ENCODE measurements at places on chromosomes 5 and 9. TPM values are rescaled to one million over a fixed set of nuclear protein-coding genes. Genes with fewer than 3 reads are reported as not detected.

INSL4 gene
- total RNA-seq: 15.8 TPM

IRX1 gene
- not detected for total RNA-seq

KCNIP1 gene
- not detected for total RNA-seq

ZFP37 gene
- total RNA-seq: 1.6 TPM

TRPM3 gene
- total RNA-seq: not detected

ROR2 gene
- total RNA-seq: 2.9 TPM

PDE8B gene
- 0.82 TPM for total RNA-seq

MYO10 gene
- 78.7 TPM for total RNA-seq

FOXD4L5 gene
- total RNA-seq: not detected

TICAM2 gene
- 1.0 TPM for total RNA-seq

APBA1 gene
- 0.10 TPM for total RNA-seq

ANKRD34B gene
- total RNA-seq: 0.07 TPM

B4GALT7 gene
- 21.4 TPM for total RNA-seq

MARCOL gene
- not detected for total RNA-seq

CDX1 gene
- total RNA-seq: not detected

MLANA gene
- total RNA-seq: not detected

CCNJL gene
- total RNA-seq: 12.9 TPM

GPSM1 gene
- 11.4 TPM for total RNA-seq

CCDC192 gene
- total RNA-seq: not detected

IFNA2 gene
- total RNA-seq: not detected

LRRC19 gene
- total RNA-seq: not detected

ARL14EPL gene
- 0.07 TPM for total RNA-seq

CD14 gene
- total RNA-seq: 5.6 TPM

SHISAL2B gene
- not detected for total RNA-seq

GPR21 gene
- not detected for total RNA-seq

SLC4A9 gene
- 0.01 TPM for total RNA-seq

GRIN1 gene
- total RNA-seq: 0.33 TPM

RNF14 gene
- 55.8 TPM for total RNA-seq

ARHGEF39 gene
- 15.4 TPM for total RNA-seq

TRPM6 gene
- 1.1 TPM for total RNA-seq

ZDHHC11 gene
- 18.6 TPM for total RNA-seq

NIPAL4 gene
- total RNA-seq: 9.9 TPM

OGN gene
- not detected for total RNA-seq

SH3RF2 gene
- 3.0 TPM for total RNA-seq

SLC45A2 gene
- not detected for total RNA-seq

SLC44A1 gene
- 20.5 TPM for total RNA-seq

HAVCR2 gene
- total RNA-seq: 0.52 TPM

ACOT12 gene
- not detected for total RNA-seq

ADCY2 gene
- not detected for total RNA-seq

PPP3R2 gene
- total RNA-seq: not detected

PCDHA9 gene
- not detected for total RNA-seq

TAS2R1 gene
- total RNA-seq: not detected

PSAT1 gene
- total RNA-seq: 183 TPM

TSLP gene
- total RNA-seq: not detected

ARL15 gene
- total RNA-seq: 4.3 TPM

OR2V2 gene
- not detected for total RNA-seq

WNT8A gene
- not detected for total RNA-seq

IFNA13 gene
- total RNA-seq: not detected

ACSL6 gene
- not detected for total RNA-seq

BAAT gene
- total RNA-seq: 0.58 TPM

CDH18 gene
- total RNA-seq: not detected

ENTREP1 gene
- 0.48 TPM for total RNA-seq

ERCC8 gene
- total RNA-seq: 13.6 TPM

Measured in A549 treated with CpdA at 1 μM for 4 hours (cell line).